GM23248 (cell line): ENCODE measurements at places on chromosomes 3 and 15.

- DNase-seq: peak; percentile 53
- H3K4me3 ChIP-seq: peak within 1 kb of the TSS; percentile 65
- H3K27ac ChIP-seq: 0 out of 2 replicates have a peak within 1 kb of the TSS, but pooled peaks have one; percentile 26
- H3K36me3 ChIP-seq: no peaks in the 10 kb centered on the region
- peaks cover 4% of the 10 kb centered on the region; the same call in 1 of the 2 replicates for H3K4me1 ChIP-seq
Measured at GRCh38 chr15:90883976-90884718, at the start of gene FES. Gene FES (plus strand): TSS chr15:90884504. CDS start chr15:90885046, 542 bp downstream.

- peak overlapping the region; percentile 16; the same call in 1 of the 2 replicates for H3K4me3 ChIP-seq
- no peaks in the 10 kb centered on the region for H3K27me3 ChIP-seq
- no peak for DNase-seq
- peak overlapping the region; percentile 62 for H3K27ac ChIP-seq
Measured at GRCh38 chr3:138494607-138494929, 60.2 kb downstream of the ESYT3 start.

DNA sequence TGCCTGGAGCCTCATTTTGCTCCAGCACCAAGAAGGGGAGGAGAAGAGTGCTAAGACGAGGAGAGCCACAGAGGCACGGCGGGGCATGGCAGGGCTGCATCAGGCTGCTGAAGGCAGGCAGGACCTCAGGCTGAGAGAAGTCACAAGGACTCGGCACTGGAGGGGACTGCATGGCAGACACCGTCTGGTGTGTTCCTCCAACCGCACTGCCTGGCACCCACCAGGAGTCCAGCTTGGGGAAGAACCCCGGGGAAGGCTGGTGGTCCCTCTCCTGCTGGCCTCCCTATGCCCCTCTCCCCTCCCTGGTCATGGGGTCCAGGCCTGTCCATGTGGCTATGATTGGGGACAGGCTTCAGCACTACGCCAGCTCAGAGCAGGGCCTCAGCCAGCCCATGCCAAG is 153.2 kb upstream of the MEF2A start:
- no peak for DNase-seq
- H3K36me3 ChIP-seq: no peaks in the 10 kb centered on the region
- H3K4me1 ChIP-seq: peaks cover 19% of the 10 kb centered on the region
- H3K27me3 ChIP-seq: no peaks in the 10 kb centered on the region
- no peak overlapping the region for H3K27ac ChIP-seq

DNA sequence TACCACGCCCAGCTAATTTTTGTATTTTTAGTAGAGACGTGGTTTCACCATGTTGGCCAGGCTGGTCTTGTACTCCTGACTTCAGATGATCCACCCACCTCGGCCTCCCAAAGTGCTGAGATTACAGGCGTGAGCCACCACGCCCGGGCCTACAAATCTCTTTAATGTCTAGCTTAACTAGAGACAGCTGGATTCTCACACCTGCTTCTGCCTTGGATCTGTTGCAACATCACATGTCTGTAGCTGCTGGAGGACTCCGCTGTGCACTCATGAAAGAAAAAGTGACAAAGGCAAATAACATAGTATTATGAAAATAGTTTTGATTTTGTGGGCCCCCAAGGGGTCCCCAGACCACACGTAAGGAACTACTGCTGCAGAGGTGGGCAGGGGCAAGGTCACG is 85.9 kb downstream of the NCEH1 start:
- H3K4me1 ChIP-seq: peaks cover 54% of the 10 kb centered on the region
- no peaks in the 10 kb centered on the region for H3K36me3 ChIP-seq
- no peak overlapping the region for H3K27ac ChIP-seq
- no peaks in the 10 kb centered on the region for H3K27me3 ChIP-seq

GRCh38 chr15:52067545-52067926 is 45.0 kb downstream of the BCL2L10 start:
- no peak overlapping the region for H3K4me3 ChIP-seq
- H3K27ac ChIP-seq: no peak overlapping the region
- H3K36me3 ChIP-seq: peaks cover 33% of the 10 kb centered on the region

- H3K4me3 ChIP-seq: no peak overlapping the region
- H3K4me1 ChIP-seq: peaks cover 9% of the 10 kb centered on the region
- no peak overlapping the region for H3K27ac ChIP-seq
- no peaks in the 10 kb centered on the region for H3K27me3 ChIP-seq
- no peaks in the 10 kb centered on the region for H3K36me3 ChIP-seq
Measured at GRCh38 chr3:65717676-65718346, 320.9 kb downstream of the MAGI1 start.

DNA sequence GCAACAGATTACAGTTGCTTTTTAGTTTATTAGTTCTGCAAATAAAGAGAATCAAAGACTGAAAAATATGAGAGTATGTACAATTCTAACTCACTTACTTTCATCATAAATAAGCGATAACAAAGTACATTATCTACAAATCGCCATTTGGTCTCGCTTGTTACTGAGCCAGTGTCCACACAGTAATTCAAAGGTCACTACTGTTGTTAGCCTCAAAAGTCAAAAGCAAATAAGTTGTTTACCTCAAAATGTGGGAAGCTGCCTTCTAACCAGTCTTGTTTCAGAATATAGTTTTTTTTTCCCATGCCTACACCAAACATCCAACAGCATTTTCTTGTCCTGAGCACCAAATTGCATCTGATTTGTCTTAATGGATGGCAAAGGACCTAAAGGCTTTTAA is 127.4 kb upstream of the FAM3D start:
- no peak overlapping the region for H3K27ac ChIP-seq
- no peaks in the 10 kb centered on the region for H3K27me3 ChIP-seq
- peaks cover 8% of the 10 kb centered on the region for H3K4me1 ChIP-seq
- no peak overlapping the region for H3K4me3 ChIP-seq

GRCh38 chr3:134894533-134894932 is 99.5 kb downstream of the EPHB1 start:
- DNase-seq: no peak
- no peaks in the 10 kb centered on the region for H3K27me3 ChIP-seq
- no peak overlapping the region for H3K4me3 ChIP-seq

DNA sequence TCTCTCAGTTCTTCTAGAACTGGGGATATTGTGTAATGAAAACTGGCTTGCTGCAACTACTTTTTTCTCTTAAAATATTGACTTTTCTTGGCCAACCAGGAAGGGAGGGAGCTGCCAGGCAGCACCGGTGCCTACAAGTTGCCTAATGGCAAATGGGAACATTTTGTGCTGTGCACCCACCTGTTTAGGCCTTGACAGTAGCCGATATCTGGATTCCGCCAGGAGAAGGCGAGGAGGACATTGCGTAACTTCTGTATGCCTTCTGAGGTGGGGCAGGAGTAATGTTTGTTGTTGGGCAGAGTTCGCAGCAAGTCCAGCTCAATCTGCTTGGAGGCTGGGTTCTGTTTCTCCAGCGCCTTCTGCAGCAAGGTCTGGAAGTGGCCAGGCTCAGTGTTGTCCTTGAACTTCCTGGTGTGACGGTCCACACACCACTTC is 64.9 kb downstream of the TBC1D2B start:
- no peaks in the 10 kb centered on the region for H3K27me3 ChIP-seq
- H3K4me1 ChIP-seq: peaks cover 7% of the 10 kb centered on the region
- peaks cover 35% of the 10 kb centered on the region for H3K36me3 ChIP-seq
- no peak overlapping the region for H3K27ac ChIP-seq

GRCh38 chr3:101120039-101120438 is 126.8 kb upstream of the ABI3BP start:
- no peaks in the 10 kb centered on the region for H3K36me3 ChIP-seq
- DNase-seq: no peak
- peaks cover 9% of the 10 kb centered on the region for H3K4me1 ChIP-seq

- H3K36me3 ChIP-seq: no peaks in the 10 kb centered on the region
- H3K27me3 ChIP-seq: no peaks in the 10 kb centered on the region
- H3K27ac ChIP-seq: no peak overlapping the region
- no peaks in the 10 kb centered on the region for H3K4me1 ChIP-seq
Measured at GRCh38 chr3:72220946-72221345, 436.0 kb upstream of the PROK2 start.

- DNase-seq: no peak
- no peaks in the 10 kb centered on the region for H3K27me3 ChIP-seq
- peaks cover 26% of the 10 kb centered on the region for H3K36me3 ChIP-seq
- no peak overlapping the region for H3K4me3 ChIP-seq
- H3K27ac ChIP-seq: no peak overlapping the region
Measured at GRCh38 chr3:81695302-81695701, 66.1 kb downstream of the GBE1 start.

DNA sequence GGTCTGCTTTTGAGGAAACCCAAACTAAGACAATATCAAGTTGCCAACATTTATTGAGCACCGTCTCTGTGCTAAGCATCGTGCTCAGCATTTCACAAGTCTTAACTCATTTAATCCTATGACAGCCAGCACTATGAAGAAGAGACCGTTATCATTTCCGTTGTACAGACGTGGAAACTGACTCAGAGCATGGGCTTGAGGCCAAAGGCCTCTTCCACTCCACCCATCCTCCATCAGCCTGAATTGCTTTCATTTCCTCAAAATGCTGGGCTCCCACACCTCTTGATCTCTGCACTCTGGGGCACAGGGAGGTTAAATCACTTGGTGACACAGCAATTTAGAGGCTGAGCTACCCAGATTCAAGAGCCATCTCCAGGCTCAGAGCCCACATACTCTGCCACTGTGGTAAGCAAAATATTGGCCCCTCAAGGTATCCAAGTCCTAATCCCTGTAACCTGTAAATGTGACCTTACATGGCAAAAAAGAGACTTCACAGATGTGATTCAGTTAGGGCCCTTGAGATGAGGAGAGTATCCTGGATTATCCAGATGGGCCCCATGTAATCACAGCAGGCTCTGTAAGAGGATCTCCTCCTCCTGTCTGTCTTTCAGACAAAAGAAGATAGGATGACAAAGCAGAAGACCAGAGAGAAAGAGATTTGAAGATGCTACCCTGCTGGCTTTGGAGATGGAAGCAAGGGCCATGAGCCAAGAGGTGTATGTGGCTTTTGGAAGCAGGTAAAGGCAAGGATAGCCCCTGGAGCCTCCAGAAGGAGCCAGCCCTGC is 24.3 kb upstream of the FLNB start:
- no peaks in the 10 kb centered on the region for H3K36me3 ChIP-seq
- peak overlapping the region; percentile 71 for H3K27ac ChIP-seq
- no peak overlapping the region for H3K4me3 ChIP-seq
- peaks cover 19% of the 10 kb centered on the region for H3K4me1 ChIP-seq

- H3K4me3 ChIP-seq: no peak overlapping the region
- peaks cover 67% of the 10 kb centered on the region for H3K36me3 ChIP-seq
- no peak overlapping the region for H3K27ac ChIP-seq
- no peaks in the 10 kb centered on the region for H3K4me1 ChIP-seq
- H3K27me3 ChIP-seq: no peaks in the 10 kb centered on the region
Measured at GRCh38 chr3:73385568-73385967, 239.2 kb downstream of the PDZRN3 start.
